K562 (cell line): ENCODE measurements at places on chromosomes 11 and 22. TPM values are rescaled to one million over a fixed set of nuclear protein-coding genes. Genes with fewer than 3 reads are reported as not detected.

Gene PIH1D2
- total RNA-seq, result 1.3 and 1.5 TPM in 2 replicates

Gene AMPD3
- 17.3 and 17.9 TPM in 2 replicates for total RNA-seq

Gene POU2AF2
- not detected in 2 replicates for total RNA-seq

Gene KRTAP5-6
- not detected in 2 replicates for total RNA-seq

Gene ANKK1
- not detected in 2 replicates for total RNA-seq

Gene ZNF70
- total RNA-seq, result 3.2 and 3.3 TPM in 2 replicates

Gene KRTAP5-2
- total RNA-seq, result not detected in 2 replicates

Gene USH1C
- not detected in 2 replicates for total RNA-seq

Gene ROM1
- 2.6 and 3.3 TPM in 2 replicates for total RNA-seq

Gene SLC17A6
- total RNA-seq, result not detected in 2 replicates

Gene SCGB1A1
- total RNA-seq, result 0.55 and 1.1 TPM in 2 replicates

Gene STK33
- total RNA-seq, result not detected in 2 replicates

Gene E2F8
- 16.1 and 17.6 TPM in 2 replicates for total RNA-seq

Gene CCT8L2
- not detected in 2 replicates for total RNA-seq

Gene NPTXR
- total RNA-seq, result 3.0 and 3.1 TPM in 2 replicates

Gene APOA1
- 1.8 TPM in 2 replicates for total RNA-seq

Gene NCF4
- total RNA-seq, result 0.18 and 0.56 TPM in 2 replicates
